Hindlimb muscle (tissue), 1 donor: ENCODE measurements at places on chromosomes 2 and 18. TPM values are rescaled to one million over a fixed set of nuclear protein-coding genes. Genes with fewer than 3 reads are reported as not detected.
A peak's percentile ranks its signal among the peaks of the same experiment; 100 is the strongest.

- DNase-seq = no peak
These were observed 52.7 kb upstream of the NCK2 start for GRCh38 chr2:105691947-105692390.

DNA sequence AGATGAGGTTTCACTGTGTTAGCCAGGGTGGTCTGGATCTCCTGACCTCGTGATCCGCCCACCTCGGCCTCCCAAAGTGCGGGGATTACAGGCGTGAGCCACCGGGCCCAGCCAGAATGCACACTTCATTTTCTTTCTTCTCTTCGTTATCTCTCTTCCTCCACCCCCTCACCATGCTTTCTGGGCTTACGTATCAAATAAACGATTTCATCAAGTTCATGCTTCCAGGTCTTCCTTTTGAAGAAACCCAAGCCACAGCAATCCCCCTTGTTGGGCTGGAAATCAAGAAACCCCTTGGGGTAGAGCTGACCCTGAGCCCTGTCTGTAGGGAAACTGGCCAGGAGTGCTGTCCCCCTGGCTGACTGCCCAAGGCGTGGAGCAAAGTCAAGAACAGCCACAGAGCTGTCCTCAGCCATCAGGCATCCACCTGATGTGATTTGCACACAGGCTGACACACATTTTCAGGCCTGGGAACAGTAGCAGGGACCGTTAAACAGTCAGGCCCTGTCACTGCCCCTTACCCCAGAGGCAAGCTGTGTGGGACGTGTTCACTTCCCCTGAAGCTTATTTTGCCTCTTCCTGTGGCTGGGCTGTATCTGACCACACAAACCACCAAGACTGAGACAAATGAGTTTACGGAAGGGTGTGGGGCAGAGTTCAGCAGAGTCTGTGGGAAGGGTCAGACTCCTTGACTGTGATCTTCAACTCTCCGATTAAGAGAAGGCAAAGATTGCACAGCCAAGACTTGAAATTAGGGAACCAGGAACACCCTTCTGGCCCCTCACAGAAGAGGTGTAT lies 15.1 kb upstream of the NMUR1 start:
- peak; percentile 26 for DNase-seq

GRCh38 chr2:121837591-121837990 lies 82.1 kb downstream of the TSN start:
- no peak for DNase-seq

DNA sequence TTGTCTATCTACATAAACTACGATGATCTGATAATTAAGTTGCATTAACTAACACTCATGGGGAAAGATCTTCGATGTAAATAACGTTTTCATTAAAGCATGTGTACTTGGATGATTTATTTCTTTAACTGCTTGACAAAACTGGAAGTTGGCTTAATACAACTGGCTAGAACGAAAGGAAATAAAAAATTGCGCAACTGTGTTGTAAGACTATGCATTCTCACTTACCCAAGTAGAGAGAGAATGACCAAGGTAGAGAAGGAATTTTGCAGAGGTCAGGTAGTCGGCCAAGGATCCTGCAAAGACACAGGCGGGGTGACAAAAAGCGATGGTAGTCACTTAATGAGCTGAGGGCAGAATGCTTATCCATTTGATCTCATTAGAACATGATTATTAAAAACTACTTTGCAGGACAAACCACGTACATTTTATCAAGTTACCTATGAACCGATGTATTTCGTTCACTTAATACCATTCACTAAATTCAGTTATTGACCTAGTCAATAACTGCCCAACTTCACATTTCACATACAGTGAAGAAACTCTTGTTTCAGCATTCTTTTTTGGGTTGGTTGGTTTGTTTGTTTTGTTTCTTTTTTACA lies 900 bp downstream of the SLC40A1 start:
- no peak for DNase-seq

DNA sequence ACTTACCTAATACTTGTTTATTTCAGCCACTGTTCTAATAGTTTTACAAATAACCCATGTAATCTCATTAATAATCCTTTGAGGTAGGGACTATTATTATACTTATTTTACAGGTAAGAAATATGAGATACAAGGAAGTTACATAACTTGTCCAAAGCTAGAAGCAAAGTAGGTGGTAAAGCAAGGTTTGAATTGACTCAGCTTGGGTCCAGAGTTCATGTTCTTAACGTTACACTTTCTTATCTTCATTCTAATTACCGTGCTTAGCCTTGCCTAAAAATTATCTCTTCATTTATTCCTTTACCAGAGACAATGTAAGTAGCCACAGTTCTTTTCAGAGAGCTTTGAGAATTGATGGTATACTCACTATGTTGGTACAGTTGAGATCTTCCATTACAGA lies 743.6 kb downstream of the KCNJ3 start:
- no peak for DNase-seq

DNA sequence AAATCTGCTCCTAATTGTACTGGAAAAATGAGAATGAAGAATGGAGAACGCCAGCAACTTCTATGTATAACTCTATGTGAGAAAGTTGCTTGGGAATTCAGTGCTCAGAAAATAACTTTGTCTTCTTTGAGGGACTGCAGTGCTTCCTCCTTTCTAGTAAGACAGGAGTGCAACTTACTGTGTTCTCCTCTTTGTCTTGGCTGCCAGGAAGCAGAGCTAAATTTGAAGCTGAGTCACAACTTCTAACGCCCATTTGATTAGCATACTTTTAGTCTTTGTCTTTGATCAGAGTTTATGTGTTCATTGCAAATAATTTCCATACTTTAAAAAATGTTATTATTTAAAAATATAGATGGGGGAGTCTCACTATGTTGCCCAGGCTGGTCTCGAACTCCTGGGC lies 6.6 kb downstream of the ARHGAP25 start:
- DNase-seq = no peak

DNA sequence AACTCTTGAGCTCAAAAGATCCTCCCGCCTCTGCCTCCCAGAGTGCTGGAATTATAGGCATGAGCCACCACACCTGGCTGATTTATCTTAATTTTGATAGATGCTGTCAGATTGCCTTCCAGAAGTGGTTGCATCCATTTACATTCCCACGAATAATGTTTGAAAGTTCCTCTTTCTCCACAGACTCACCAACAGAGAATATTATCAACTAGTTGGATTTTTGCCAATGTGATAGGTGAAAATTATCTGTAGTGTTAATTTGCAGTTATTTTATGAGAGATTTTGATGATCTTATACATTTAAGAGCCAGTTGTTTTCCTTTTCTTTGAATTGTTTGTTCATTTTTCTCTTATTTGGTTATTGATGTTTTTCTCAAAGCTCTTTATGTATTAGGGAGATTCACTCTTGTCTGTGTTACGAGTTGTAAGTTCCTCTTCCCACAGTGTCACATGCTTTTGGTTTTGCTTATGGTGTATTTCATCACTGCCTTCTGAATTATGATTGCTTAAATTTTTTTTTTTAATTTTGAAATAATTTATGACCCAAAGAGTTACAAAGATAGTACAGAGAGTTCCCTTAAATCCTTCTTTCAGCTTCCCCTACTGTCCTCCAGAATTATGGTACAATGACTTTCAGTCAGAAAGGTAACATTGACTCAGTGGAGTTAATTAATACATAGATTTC lies 20.7 kb upstream of the NT5DC4 start:
- DNase-seq = no peak

- DNase-seq = no peak
These were observed 25.9 kb downstream of the SDC1 start for GRCh38 chr2:20198796-20199632.

- DNase-seq = no peak
These were observed 1357.8 kb upstream of the CRIM1 start for GRCh38 chr2:34997779-34998178.

- DNase-seq = no peak
These were observed 534.2 kb downstream of the ZNF804A start for GRCh38 chr2:185132501-185133041.

- DNase-seq = no peak
These were observed 129.2 kb downstream of the KLHL29 start for GRCh38 chr2:23513872-23514793.

- no peak for DNase-seq
These were observed 239.7 kb upstream of the RASGRP3 start for GRCh38 chr2:33236482-33237385.

- DNase-seq = no peak
These were observed 255.3 kb downstream of the NR4A2 start for GRCh38 chr2:156077041-156077742.

- DNase-seq = no peak
These were observed 115.5 kb upstream of the TMEM18 start for GRCh38 chr2:792687-793086.

DNA sequence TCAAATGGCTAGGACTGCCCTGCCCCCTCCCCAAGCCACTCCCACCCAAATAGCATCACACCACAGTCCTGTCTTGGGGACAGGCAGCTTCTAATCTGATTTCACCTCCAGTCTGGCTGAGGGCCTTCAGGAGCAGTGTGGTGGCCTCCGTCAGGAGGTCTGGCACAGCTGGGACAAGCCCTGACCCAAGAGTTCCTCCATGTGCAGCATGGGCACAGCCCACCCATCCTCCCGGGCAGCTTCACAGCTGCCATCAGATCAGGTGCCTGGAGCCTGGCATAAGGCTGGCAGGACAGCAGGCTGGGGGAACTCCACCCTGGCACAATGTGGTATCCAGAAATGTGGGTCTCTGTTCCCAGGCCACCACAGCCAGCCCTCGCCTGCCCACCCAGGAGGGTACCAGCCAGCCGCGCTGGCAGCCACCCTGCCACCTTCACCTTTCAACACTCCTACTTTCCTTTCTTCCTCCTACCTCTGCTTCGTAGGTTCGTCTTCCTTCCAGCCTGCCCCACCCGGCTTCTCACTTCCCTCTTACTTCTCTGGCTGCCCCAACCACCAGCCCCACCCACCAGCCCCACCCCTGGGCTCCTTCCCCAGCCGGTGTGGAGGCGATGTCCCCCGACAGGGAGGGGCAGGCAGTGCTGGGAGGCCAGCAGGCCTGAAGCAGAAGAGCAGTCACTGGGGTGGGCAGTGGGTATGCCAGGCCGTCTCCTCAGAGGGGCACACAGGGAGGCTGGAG lies at the start of gene CAPG:
TSS of gene CAPG (minus strand) at position 522 of the 739 bp plus-strand sequence. CDS start 8,221 bp downstream, outside the sequence.
- DNase-seq = no peak

GRCh38 chr18:1383465-1383864 lies 478.8 kb downstream of the ADCYAP1 start:
- DNase-seq = no peak

- no peak for DNase-seq
These were observed 74.5 kb upstream of the FZD7 start for GRCh38 chr2:201959198-201959597.

GRCh38 chr2:13110825-13111224 lies 394.1 kb downstream of the TRIB2 start:
- no peak for DNase-seq

DNA sequence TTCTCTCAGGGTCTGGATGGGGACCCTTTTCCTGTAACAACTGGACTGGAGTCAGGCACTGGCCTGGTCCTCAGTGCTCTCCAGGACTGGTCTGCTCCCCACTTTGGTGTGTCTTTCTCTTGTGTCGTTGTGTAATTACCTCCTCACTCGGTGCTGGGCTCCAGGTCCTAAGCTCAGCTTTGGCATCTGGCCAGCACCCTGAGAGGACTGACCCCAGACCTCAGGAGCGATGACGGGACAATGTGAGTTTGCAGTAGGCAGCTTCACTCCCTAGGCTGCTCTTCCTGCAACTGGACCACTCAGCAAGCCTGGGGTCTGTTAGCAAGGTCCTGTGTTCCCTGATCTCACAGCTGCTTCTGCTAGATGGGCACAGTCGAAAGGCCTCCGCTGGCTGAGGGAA lies 93.8 kb downstream of the COLEC12 start:
- no peak for DNase-seq

Gene LIMS4
- 3.4 TPM for polyA plus RNA-seq

Gene BCL11A
- 3.1 TPM for polyA plus RNA-seq

Gene DTNA
- 94.7 TPM for polyA plus RNA-seq

Gene MROH2A
- polyA plus RNA-seq = not detected

Gene RND3
- 32.5 TPM for polyA plus RNA-seq

Gene UCN
- 2.5 TPM for polyA plus RNA-seq

Gene SERPINB13
- 0.43 TPM for polyA plus RNA-seq

Gene FASTKD2
- polyA plus RNA-seq = 22.3 TPM

Gene RFX8
- polyA plus RNA-seq = 1.9 TPM

Gene IKZF2
- polyA plus RNA-seq = 4.2 TPM

Gene LIMS3
- polyA plus RNA-seq = 1.8 TPM

Gene GRHL1
- polyA plus RNA-seq = 1.9 TPM

Gene ALKAL2
- polyA plus RNA-seq = 0.49 TPM

Gene TLX2
- polyA plus RNA-seq = not detected

Gene ABHD1
- polyA plus RNA-seq = 0.18 TPM
